ENCODE measurements at places on chromosomes 12 and 14.
A peak's percentile ranks its signal among the peaks of the same experiment; 100 is the strongest.

GRCh38 chr12:57441846-57442427 lies 7.4 kb downstream of the INHBC start:
- no peak for DNase-seq

GRCh38 chr14:24664366-24664765 lies 30.4 kb upstream of the GZMB start:
- DNase-seq, result no peak

GRCh38 chr12:4256043-4256826 lies 17.3 kb upstream of the CCND2 start:
- no peak for DNase-seq

DNA sequence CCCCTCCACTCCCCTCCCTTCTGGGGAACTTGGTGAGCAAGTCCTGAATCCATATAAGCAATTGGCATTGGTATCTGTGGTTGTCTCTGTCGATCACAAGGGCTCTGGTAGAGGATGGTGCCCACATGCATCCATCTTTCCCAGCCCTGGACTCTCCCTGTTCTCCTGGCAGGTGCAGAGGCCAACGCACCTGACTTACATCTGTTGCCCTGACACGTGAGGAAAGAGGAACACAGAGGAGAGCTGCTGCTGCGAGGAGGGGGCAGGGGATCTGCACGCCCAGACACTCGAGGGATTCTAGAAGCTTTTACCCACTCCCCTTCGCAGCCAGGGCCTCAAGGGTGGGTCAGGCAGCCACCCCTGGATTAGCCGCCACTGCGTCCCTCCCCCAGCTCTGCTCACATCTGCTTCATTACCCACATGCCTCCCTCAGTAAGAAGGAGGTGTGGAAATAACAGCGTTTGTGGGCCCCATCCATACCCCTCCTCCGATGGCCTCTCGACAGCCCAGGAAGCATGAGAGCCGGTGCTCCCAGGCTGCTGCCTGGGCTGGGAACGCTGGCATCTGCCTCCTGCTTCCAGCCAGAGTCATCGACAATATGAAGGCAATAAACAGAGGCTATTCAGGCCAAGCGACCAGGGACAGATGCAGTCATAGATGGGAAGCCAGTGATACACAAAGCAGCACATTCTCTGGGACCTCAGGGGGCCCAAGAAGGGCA lies 56.5 kb downstream of the KDM2B start:
- no peak for DNase-seq

- no peak for DNase-seq
Observed at GRCh38 chr14:34036319-34036766, 85.5 kb upstream of the EGLN3 start.

DNA sequence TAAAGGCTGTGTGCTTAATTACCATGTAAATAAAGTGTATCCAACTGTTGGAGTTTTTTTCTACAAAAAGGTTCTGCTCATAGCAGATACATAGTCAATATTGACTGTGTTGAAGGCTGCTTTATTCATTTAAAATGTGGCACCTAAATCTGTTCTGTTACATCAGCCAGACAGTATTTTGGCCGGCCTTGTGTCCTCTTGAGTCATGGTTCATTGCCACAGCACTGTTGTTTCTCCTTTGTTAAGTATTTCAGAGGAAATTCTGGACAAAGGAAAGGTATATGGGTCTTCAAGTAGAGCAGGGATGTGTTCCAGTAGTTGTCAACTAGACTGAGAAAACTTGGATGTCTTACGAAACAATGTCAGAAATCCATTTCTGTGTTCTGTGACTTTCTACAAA lies 95.5 kb downstream of the SLC38A6 start:
- no peak for DNase-seq

- peak; percentile 97 for DNase-seq
Observed at GRCh38 chr12:4271717-4272423, 1.7 kb upstream of the CCND2 start.

DNA sequence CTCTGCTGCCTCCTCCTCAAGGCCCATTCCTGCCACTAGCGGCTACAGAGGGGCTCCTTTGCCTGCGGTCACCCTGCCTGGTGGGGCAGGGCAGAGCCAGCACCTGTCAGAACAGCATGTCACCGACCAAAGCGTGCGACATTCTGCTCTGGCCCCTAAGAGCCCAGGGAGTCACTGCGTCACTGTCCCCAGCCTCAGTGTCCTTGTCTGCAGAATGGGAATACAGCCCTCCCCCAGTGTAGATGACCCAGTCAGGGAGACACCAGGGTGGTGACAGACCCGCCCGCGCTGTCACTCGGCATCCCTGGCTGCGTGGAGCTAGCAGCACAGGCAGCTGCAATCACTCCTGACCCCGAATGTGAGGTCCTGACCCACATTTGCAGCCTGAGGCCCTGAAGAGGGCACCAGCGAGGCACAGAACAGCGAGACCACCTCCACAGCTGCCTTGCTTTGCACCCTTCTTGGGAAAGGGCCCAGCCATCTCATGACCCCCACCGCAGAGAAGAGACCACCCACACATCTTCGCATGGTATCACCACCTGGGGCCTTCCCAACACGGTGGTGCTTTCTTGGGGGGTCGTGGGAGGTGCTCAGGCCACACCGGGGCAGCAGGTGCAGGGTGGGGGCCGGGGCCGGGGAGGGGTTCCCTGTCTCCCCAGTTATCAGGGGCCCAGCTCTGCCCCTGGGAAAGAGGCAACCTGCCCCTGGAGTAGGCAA lies 2.5 kb downstream of the AHNAK2 start:
- no peak for DNase-seq

GRCh38 chr12:57816855-57817151 lies 1.7 kb downstream of the AVIL start:
- DNase-seq, result no peak

DNA sequence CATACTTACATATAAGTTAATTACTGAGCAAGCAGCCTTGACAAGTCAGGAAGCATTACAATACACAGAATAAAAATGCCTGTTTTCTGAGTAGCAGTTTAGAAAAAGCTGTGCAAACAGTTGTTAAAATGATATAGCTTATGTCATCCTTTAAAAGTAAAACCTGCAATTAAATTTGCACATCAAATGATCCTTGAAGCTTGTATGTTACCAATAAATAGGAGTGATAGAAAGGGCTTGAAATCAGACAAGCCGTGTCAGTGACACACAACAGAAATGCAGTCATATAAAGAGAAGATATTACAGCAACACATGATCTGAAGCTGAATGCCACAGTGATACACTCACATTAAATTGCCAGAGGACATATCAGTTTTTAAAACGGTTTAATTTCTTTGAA lies 70.0 kb downstream of the EPS8 start:
- no peak for DNase-seq

DNA sequence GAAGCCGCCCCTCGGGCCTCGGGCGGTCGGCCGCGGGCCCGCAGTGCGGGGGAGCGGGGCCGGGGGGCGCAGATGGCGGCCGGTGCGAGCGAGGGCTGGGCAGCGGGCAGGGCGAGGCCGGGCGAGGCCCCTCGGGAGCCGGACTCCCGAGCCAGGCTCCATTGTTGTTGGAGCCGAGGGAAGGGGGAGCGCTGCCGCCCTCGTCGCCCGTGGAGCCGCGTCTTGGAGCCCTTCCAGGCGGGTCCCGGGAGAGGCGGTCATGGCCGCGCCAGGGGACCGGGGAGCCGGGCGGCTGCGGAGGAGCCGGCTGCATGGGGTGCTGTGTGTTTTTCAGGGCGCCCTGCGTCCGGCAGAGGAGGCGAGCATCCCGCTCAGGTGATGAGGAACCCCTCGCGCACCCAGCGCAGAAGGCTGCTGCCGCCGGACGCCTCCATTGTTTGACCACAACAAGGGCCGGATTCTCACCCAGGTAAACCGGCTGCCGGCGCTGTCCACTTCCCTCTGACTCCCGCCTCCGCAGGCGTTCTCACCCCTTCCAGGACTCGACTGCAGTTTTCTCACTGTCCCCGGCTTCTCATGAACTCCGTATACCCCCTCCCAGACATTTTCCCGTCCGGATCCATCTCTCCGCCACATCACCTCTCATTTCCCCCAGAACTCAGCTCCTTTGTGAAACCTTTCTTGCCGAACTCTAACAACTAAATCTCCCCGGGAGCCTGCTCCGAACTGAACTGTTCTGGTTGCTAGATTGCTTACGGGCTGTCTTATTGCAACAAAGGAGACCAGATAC lies 732 bp downstream of the ZNF664 start:
- peak; percentile 42 for DNase-seq

DNA sequence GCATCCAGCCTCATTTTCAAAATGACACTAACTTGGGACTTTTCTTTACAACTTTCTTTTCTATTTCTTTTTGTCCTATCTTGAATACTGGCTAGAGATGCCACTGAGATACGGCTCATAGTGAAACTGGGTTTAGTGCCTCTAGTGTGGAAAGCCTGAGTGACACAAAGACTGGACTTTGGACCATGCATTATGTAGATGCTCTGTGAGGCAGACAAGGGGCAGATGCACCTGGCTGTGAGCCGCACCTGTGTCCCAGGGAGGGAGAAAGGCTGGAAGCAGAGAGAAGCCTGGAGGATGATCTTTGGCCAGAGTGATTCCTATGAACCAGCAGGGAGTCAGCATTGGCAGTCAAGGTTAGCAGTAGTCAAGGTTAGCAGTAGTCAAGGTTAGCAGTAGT lies 852.3 kb upstream of the TMEM132C start:
- DNase-seq, result no peak

GRCh38 chr12:111412830-111413441 lies 7.2 kb downstream of the SH2B3 start:
- no peak for DNase-seq

GRCh38 chr12:115895247-115895646 lies 382.2 kb downstream of the MED13L start:
- no peak for DNase-seq

GRCh38 chr12:119011231-119011630 lies 29.9 kb downstream of the SRRM4 start:
- DNase-seq, result no peak

DNA sequence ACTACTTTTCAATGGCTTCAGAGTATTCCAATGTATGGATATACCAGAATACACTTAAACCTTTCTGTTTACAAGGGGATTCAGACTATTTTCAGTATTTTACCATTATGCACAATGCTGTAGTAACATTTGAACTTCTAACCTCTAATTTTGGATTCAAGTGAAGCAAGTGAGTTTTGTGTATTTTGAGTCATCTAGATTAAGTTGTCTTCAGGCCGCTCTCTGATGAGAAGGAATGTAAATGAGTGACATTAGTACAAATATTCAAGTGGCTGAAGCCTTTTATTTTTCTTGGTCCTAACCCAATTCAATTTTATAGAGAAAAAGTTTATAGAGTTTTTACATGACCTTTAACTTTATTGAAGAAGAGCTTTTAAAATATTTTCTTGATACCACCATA lies 125.6 kb downstream of the PDE3A start:
- DNase-seq, result no peak

- peak; percentile 62 for DNase-seq
Observed at GRCh38 chr12:120496413-120497340, 764 bp downstream of the DYNLL1 start.

DNA sequence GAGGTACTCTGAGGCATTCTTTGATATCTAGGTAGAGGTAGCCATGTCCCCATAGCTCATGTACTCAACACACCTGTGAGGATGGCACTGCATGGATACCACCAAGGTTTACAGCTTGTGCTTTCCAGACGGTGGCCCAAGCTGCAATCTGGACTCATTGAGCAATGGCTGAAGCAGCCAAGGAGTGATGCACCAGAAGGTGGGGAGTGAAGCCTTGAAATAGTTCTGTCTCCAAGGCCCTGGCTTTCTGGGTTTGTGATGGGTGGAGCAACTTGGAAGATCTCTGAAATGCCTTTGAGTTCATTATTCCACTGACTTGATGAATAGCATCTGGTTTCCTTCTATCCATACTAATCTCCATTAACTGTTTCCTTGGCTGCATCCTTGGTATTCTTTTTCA lies 290.0 kb upstream of the NOVA1 start:
- DNase-seq, result no peak

DNA sequence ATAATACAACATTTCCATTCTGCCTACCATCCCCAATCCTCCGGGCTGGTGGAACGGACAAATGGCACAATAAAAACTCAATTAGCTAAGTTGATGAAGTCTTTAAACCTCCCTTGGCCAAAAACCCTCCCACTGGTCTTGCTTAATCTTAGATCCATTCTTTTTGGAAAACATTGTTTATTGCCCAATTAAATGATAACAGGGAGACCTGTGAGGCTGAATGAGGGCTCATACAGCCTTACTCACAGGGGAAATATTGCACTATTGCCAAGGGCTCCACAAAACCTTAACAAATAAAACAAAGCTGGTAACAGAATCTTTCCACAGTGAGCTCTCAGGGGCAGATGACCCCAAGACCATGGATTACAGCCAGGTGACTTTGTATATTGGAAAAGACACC lies 7.8 kb upstream of the PSMC1 start:
- DNase-seq, result no peak

- no peak for DNase-seq
Observed at GRCh38 chr14:26067786-26068459, 529.9 kb downstream of the NOVA1 start.

DNA sequence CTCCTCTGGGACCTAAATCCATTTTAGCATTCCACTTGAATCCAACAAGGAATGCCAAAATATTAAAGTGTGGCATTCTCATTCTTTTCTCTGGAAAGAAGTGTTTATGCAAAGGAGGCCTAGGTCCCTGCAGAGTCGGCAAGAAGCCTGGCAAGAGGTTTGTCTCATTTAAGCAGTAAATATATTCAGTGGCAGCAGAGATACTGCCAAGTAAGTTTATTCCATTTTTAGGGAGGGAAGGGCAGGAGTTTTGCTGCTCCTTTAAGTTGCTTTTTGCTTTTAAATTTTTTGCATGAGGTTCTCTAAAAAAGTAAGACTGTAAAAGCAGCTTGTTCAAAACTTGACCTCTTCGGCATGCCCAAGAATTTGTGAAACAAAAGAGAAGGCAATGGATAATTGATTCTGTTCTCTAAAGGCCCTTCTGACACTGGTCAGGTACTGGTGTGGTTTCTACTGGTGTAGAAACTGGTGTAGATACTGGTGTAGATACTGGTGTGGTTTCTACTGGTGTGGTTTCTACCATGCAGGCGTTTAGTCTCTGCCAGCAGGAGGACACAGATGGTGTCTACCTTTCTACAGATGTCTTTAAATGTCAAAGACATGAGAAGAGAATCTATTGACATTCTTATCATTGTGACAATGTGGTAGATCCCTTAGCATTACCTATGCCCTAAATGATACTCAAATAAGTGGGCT lies 107.3 kb downstream of the SAMD4A start:
- no peak for DNase-seq

- no peak for DNase-seq
Observed at GRCh38 chr12:94717656-94718055, 67.3 kb upstream of the TMCC3 start.

DNA sequence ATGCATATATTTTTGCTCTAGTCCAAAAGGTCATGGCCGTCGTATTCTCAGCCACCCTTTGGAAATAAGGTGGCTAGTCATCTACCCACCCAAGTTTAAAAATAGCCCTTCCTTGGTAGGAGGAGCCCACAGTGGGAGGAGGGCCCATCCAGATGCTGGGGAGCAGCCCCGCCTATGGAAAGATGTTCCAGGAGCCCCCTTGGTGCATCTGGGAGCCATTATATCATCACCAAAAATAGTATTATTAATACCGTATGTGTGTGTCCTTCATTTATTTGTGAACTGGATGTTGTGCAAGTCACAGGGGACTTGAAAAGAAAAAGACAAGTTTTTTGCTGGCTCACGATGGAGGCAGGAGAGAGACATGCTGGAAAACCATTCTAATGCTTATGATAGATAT lies 34.0 kb downstream of the EMP1 start:
- DNase-seq, result no peak
